Heart right ventricle (tissue), 16 donors: ENCODE measurements at places on chromosomes 4 and X.

DNA sequence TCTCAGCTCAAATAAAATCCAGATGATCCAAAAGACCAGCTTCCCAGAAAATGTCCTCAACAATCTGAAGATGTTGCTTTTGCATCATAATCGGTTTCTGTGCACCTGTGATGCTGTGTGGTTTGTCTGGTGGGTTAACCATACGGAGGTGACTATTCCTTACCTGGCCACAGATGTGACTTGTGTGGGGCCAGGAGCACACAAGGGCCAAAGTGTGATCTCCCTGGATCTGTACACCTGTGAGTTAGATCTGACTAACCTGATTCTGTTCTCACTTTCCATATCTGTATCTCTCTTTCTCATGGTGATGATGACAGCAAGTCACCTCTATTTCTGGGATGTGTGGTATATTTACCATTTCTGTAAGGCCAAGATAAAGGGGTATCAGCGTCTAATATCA lies 18.7 kb upstream of the TLR8 start:
- no peak for DNase-seq

DNA sequence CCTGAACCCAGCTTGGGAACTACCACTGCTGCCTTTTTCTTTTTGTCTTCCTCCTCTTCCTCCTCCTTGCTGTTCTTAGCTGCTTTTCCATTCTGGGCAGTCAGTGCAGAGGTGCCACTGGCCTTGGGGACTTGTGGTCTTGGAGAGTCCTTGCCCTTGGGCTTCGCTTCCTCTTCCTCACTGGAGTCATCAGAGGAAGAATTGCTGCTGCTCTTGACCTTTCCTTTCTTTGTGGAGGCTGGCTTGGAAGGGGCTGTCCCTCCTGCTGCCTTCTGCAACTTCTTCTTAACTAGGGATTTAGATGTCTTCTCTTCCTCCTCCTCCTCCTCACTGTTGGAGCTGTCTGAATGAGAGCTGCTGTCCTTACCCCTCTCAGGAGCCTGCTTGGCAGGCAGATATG lies 53.2 kb downstream of the FAM9B start:
- DNase-seq = no peak

DNA sequence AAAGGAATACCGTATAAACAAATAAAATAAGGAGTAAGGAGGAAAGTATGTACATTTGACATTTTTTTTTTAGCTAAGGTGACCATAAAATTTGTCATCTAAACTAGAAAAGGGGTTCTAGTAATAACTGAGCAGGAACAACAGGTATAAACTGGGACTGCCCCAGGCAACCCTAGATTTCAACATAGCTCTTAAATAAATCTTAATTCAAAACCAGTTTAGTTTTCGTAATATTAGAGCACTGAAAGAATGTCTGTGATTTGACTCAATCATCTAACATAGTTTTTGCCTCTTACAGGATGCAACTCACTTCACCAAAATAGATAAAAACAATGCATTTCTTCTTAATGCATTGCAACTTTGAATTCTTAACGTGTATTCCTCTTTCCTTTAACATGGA lies 257.7 kb downstream of the ADAMTS3 start:
- DNase-seq = no peak

DNA sequence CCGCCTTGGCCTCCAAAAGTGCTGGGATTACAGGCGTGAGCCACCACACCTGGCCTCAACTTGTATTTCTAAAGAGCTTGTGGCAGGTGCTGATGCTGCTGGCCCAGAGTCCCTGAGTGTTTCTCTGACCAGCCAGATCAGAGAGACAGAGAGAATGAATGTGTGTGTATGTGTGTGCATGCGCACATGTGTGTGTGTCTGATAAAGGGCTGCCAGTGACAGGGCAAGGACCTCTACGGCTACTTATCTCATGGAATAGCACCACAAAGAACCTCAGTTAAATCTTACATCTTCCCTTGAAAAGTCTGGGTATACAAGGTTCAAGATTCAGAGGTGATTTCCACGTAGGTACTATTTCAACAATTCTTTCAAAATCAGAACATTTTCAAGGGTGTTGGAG lies 86.0 kb downstream of the SCD5 start:
- no peak for DNase-seq

GRCh38 chr4:181224852-181225251 lies 1018.4 kb upstream of the TENM3 start:
- no peak for DNase-seq
